ENCODE measurements at places on chromosomes 13 and 19.
A peak's percentile ranks its signal among the peaks of the same experiment; 100 is the strongest.

DNA sequence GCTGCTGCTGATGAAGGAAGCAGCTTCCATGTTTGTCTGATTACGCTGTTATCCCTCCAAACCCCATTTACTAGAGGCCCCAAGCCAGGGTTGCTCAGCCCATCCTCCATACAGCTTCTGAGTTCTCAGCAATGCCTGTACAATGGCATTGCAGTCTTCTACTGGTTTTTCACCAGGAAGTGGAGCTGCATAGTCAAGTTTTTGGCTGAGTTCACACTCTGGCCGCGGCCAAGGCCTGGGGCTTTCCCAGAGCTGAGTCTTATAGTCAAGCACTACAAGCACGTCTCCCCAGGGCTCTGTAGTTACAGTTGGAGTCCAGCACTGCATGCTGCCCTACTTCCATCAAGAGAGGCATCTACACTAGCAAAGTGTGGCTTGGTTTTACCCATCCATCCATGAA is 182.5 kb downstream of the POU4F1 start:
- ATAC-seq, result no peak

- ATAC-seq, result peak; percentile 83
Observed at GRCh38 chr13:64314331-64314730, 2898.7 kb upstream of the PCDH20 start.

DNA sequence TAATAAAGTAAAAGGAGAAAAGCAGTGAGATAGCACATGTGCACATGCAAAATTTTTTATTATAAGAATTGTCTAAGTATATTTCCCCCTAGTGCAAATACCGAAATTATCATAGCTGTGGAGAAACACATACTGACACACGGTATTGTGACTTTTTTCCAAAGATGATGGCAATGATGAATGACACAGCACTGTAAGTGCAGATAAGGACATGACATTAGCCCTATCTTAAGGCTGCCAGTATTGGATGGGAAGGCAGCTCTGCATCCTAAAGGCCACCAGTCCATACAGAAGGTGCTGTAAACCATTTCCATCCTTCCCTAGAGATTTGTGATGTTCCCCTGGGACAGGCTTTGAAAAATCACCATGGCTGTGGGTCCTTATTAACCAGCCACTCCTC is 11.5 kb upstream of the MICU2 start:
- no peak for ATAC-seq

- ATAC-seq, result peak; percentile 78
Observed at GRCh38 chr19:45424191-45425058, 708 bp upstream of the ERCC1 start.

DNA sequence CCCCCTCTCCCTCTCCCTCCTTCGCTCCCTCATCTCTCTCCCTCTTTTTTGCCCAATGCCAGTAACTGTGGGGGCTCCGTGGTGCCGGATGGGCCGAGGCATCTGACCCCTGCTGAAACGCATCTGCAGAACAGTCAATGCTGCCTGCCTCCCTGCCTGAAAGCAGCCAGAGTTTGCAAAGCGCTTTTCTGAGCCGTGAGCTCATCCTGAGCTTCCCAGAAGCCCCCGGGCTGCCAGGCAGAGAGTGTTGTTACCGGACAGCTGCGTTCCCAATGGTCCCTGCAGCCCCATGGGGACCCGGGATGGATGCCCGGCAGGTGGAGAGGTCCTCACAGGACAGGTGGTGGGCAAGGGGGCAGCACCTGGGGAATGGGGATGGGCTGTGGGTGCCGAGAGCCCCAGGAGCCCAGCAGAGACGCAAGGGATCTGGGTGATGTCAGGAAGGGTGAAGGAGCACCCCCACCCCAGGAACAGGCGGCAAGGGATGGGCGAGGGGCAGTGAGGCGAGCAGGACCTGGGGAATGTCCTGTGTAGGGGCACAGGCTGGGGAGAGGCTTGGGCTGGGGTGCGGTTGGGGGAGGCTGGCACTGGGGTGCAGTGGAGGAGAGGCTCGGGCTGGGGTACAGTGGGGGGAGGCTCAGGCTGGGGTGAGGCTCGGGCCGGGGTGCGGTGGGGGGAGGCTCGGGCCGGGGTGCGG is 33.0 kb downstream of the GPX4 start:
- ATAC-seq, result no peak

GRCh38 chr13:58376775-58377174 is 745.2 kb downstream of the PCDH17 start:
- no peak for ATAC-seq

DNA sequence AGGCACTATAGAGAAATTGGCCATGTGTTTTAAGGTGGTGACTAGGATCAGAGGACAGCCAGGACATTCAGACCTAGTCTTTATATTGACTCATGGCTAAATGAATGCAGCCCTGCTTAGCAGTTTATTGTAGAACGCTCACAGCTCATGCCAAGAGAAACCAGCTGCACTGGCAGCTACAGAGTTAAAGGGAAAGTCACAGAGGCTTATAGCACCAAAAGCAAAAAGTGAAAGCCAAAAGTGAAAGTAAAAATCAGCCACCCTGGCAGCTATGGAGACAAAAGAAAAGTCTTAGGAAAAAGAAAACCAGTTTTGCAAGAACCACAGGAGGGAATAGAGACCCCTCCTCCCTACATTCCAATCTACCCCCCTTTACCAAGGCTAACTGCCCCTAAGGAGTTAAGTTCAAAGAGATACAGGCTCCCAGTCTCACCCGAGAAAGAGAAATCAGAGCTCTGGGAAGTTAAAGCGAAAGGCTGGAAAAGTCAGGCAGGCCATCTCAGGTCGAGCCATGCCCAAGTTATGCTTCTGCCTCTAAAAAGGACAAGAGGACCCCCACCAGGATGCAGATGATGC is 99.0 kb downstream of the ZNF429 start:
- ATAC-seq, result peak; percentile 73

- ATAC-seq, result peak; percentile 78
Observed at GRCh38 chr19:44512326-44513298, 12.3 kb upstream of the ZNF180 start.

- ATAC-seq, result no peak
Observed at GRCh38 chr13:74450525-74450845, 316.3 kb upstream of the KLF12 start.

DNA sequence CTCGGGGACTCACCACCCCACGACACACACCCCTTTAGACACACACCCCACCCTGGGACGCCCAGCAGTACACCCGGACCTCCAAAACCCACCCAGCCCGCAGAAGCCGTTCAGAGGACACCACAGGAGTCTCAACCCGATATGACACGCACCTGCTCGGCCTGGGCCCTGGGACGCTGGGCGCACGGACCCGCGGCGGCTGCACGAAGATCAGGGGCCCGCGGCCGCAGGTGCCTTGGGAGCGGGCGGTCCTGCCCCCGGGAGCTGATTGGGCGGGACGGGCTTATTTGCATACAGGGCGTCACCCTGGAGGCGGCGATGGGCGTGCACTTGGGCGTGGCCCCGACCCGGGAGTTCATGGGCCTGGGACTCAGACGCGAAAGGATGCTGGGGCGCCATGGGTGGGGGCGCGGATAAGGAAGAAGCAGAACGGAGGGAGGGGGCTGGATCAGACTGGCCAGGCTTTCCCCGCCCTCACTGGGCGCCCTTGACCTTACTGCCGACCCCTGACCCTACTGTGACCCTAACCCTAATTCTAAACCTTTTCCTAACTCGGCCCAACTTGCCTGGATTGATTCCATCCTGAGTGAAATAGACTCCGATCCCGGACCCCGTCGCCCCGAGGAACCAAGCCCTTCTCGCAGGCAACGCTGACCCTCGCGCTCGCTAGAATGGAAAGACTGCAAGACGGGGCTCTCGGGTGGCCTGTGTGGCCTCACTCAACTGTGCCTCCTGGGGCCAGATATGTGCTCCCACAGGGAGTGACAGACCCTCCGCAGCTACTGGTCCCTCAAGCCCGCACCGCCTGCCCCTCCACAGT is at the start of gene MEF2B:
Gene MEF2B (minus strand): TSS at position 211 of the 820 bp plus-strand sequence. CDS start 19,528 bp downstream, outside the sequence.
- ATAC-seq, result peak; percentile 92

DNA sequence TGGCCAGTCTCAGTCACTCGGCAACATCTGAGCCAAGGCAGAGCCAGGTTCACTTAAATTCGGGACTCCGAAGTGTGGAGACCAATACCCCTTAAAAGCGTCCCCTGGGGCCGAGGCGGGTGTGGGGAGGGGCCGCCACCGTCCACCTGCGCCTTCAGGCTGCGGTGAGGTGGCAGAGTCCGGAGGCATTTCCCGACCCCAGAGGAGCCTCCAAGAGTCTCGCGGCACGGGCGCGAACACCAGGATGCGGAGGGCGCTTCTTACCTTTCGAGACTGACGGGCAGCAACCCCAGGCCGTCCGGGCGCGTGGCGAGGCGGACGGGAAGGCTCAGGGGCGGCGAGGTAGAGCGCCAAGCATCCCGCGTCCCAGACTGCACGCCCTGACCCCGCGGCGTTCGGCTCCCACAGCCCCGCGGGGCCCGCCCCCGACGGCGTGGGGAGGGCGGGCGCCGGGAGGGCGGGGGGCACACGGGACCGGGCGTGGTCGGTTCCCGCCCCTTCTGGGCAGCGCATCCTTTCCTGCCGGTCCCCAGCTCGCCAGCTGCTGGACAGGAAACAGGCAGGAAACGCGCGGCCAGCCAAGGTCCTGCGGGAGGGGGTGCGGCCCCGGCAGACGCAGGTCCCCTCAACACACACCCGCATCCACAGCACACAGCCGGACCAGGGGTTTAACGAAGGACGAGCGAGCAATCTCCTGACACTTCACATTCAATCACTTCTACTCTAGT is at the start of gene THSD1:
Gene THSD1 (minus strand): TSS at position 406 of the 728 bp plus-strand sequence. CDS start 3,572 bp downstream, outside the sequence.
- ATAC-seq, result peak; percentile 84

- ATAC-seq, result peak; percentile 47
Observed at GRCh38 chr13:101452519-101453485, at the start of gene ITGBL1. ITGBL1 (plus strand) TSS chr13:101452675; CDS start chr13:101452834, 159 bp downstream.

GRCh38 chr13:76380446-76381065 is 505.6 kb downstream of the KCTD12 start:
- no peak for ATAC-seq

- peak; percentile 86 for ATAC-seq
Observed at GRCh38 chr13:39910833-39911232, 255.4 kb downstream of the COG6 start.

DNA sequence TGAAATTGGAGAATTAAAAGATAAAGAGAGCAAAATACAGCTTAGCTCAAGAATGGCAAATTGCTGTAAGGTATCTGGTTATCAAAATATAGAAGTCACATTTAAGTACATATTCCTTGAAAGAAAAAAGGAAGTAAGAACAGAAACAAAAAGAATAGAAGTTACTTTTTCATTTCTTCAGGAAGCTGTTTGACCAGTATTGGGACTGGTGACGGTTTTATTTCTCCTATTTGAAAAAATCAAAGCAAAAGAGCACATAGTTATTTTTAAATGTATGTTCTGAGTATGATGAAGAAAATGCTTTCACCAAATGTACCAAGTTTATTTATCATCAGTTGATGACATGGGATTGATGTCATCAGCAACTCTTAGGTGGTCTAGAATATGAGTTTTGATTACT is 83.1 kb upstream of the OXGR1 start:
- no peak for ATAC-seq

DNA sequence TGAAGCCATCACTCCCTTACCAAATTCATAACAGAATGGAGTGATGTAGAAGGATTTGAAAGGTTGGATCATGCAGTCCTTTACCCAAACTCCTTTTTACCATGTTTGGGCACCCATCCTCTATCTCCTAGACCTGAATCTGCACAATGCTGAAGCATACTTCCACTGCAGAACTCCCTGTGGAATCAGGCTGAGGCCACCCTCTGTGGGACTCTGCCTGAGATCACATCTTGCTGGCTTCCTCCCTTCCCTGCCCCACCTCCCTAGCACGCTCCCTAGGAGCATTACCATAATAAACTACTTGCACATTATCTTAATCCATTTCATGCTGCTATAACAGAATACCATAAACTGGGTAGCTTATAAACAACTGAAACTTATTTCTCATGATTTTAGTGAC is 68.4 kb upstream of the VSTM2B start:
- ATAC-seq, result no peak
